ENCODE measurements at places on chromosomes 3 and 15.

DNA sequence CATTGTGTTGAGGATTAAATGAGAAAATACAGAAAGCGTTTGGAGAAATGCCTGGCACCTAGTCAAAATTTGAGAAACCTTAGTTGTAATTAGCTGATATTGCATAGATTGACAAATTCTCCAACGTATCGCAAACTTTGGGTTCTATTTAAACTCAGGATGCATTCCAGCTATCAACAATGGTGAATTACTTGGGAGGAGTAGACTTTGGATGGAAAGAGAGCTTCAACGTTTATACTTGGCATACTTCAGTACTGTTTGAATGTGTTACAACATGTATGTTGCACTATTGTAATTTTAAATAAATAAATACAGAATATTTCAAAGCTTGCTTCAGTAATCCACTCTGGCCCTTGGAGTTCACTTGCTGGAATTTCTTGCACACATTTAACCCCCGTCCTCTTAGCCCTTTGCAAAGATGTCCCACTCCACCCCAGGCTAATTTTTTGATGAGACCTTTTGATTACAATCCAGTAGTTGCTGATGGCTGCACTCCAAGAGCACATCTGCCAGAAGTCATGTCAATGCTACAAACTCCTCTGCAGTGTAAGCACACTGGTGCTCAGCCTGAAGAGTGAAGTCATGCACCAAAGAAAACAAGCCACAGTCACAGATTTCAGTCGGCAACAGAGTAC, 4.7 kb upstream of the DIS3L start:
- H3K27ac ChIP-seq: no peak overlapping the region
- H3K27me3 ChIP-seq: no peaks in the 10 kb centered on the region
- DNase-seq: no peak
- no peak overlapping the region for H3K4me3 ChIP-seq
- no peaks in the 10 kb centered on the region for H3K36me3 ChIP-seq
- H3K4me1 ChIP-seq: peaks cover 6% of the 10 kb centered on the region

GRCh38 chr3:95097493-95097892, 1034.6 kb downstream of the NSUN3 start:
- no peak overlapping the region for H3K27ac ChIP-seq
- H3K36me3 ChIP-seq: no peaks in the 10 kb centered on the region
- DNase-seq: no peak
- H3K4me1 ChIP-seq: peaks cover 3% of the 10 kb centered on the region
- no peak overlapping the region for H3K4me3 ChIP-seq

- DNase-seq: no peak
- H3K27ac ChIP-seq: no peak overlapping the region
- peaks cover 35% of the 10 kb centered on the region for H3K27me3 ChIP-seq
- no peaks in the 10 kb centered on the region for H3K36me3 ChIP-seq
Measured at GRCh38 chr3:155743606-155744005, 1.3 kb downstream of the PLCH1 start.

DNA sequence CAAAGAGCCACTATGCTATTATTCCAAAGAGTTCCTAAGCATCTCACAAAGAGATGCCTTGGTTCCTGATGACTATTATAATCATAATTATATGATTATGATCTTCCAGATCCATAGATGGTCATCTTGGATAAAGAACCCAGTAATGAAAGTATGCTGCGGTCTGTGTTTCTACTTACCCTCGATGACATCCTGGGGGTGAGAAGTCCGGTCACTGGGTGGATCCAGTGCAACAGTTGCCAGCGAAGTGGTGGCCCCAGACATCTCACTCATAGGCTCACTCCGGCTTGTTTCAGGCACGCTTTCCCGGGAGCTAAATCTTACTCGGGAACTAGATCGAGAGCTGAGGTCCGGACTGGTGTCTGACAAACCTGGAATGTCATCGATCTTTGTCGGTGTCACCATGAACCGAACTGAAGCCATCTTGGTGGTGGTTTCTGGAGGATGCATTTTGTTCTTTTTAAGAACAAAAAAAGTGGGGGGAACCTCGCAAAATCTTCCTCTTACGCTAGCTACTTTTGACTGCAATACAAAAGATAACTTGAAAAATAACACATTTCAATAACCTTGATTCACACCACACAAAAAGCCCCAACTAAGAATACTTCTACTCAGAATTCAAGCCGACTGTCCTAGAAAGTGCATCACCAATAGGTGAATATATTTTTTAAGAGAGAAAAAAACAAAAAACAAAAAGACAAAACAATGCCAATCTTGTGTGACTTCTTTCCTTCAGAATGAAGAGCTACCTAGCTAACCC, 1.2 kb downstream of the SLC12A6 start:
- peaks cover 68% of the 10 kb centered on the region for H3K4me1 ChIP-seq
- peak overlapping the region; percentile 78 for H3K4me3 ChIP-seq
- peaks cover 7% of the 10 kb centered on the region for H3K36me3 ChIP-seq
- no peak for DNase-seq
- H3K27ac ChIP-seq: peak overlapping the region; percentile 45

- no peak overlapping the region for H3K27ac ChIP-seq
- peaks cover 3% of the 10 kb centered on the region for H3K36me3 ChIP-seq
- peaks cover 48% of the 10 kb centered on the region for H3K27me3 ChIP-seq
Measured at GRCh38 chr3:71865727-71866126, 80.8 kb upstream of the PROK2 start.

- H3K36me3 ChIP-seq: no peaks in the 10 kb centered on the region
- H3K4me1 ChIP-seq: no peaks in the 10 kb centered on the region
- no peak for DNase-seq
- H3K4me3 ChIP-seq: no peak overlapping the region
Measured at GRCh38 chr3:40754994-40755393, 230.2 kb downstream of the ZNF621 start.
